ENCODE measurements at places on chromosomes 1 and 21.

GRCh38 chr1:9714257-9714718 is 62.8 kb downstream of the PIK3CD start:
- no peak overlapping the region for H3K4me3 ChIP-seq
- H3K27me3 ChIP-seq = no peaks in the 10 kb centered on the region
- DNase-seq = no peak
- H3K4me1 ChIP-seq = no peaks in the 10 kb centered on the region
- peaks cover 3% of the 10 kb centered on the region for H3K36me3 ChIP-seq

DNA sequence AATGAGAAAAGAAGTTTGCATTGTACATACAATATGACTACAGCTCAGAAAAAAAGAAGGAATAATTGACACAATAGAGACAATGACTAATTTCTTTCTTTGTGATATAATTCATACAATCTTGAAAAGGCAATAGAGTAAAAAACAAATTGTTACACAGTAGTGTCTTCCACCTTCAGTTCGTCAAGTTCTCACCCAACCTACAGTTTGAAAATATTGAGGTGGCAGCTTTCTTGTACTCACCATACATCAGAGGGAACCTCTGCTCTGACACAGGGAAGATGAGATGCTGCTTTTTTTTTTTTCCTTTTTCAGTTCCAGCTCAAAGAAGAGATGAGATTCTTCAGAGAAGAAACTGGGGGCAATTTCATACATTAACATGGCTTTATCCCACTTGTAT is 173.2 kb downstream of the ATP6V1G3 start:
- DNase-seq = no peak
- H3K4me1 ChIP-seq = peaks cover 9% of the 10 kb centered on the region
- H3K36me3 ChIP-seq = no peaks in the 10 kb centered on the region
- H3K27ac ChIP-seq = no peak overlapping the region

DNA sequence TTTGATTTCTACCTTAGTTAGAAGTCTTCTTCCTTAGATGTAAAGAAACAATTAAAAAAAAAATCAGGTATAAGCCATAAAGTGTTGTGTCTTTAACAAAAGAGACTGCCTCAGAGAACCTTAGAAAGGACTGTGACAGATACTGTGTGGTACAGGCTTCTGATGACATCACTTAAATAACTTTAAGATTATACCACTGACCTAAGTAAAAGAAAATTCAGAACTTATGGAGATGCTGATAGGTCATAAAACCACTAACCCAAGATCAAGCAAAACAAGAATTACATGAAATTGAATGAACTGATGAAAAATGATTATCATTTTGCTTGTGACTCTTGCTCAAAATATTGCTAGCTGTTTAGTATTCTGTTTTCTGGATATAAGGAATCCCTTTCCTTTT is 220.8 kb downstream of the NRIP1 start:
- H3K4me1 ChIP-seq = no peaks in the 10 kb centered on the region
- no peak overlapping the region for H3K27ac ChIP-seq
- no peak for DNase-seq
- H3K27me3 ChIP-seq = no peaks in the 10 kb centered on the region
- no peak overlapping the region for H3K4me3 ChIP-seq

DNA sequence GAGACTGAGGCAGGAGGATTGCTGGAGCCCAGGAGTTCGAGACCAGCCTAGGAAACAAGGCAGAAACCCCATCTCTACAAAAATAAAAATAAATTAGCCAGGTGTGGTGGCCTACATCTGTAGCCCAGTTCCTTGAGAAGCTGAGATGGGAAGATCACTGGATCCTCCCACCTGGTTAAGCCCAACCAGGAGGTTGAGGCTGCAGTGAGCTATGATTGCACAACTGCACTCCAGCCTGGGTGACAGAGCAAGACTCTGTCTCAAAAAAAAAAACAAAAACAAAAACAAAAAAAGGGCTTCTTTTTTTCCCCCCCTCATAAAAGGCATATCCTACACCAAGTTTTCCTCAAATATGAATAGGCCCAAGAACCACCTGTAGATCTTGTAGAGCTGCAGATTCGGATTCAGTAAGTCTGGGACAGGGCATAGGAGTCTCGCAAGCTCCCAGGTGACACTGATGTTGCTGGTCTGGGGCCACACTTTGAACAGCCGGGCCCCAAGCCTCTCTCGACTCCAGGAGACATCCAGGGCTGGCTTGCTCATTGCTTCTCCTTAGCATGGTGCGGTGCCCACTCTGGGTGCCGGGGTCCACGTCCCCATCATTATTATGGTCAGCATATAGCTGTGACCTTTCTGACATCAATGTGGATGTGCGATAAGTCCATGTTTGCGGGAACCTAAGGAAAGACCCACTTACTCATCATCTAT is 22.1 kb upstream of the UMODL1 start:
- no peak for DNase-seq
- no peak overlapping the region for H3K4me3 ChIP-seq
- H3K36me3 ChIP-seq = no peaks in the 10 kb centered on the region
- no peak overlapping the region for H3K27ac ChIP-seq
- H3K4me1 ChIP-seq = no peaks in the 10 kb centered on the region

DNA sequence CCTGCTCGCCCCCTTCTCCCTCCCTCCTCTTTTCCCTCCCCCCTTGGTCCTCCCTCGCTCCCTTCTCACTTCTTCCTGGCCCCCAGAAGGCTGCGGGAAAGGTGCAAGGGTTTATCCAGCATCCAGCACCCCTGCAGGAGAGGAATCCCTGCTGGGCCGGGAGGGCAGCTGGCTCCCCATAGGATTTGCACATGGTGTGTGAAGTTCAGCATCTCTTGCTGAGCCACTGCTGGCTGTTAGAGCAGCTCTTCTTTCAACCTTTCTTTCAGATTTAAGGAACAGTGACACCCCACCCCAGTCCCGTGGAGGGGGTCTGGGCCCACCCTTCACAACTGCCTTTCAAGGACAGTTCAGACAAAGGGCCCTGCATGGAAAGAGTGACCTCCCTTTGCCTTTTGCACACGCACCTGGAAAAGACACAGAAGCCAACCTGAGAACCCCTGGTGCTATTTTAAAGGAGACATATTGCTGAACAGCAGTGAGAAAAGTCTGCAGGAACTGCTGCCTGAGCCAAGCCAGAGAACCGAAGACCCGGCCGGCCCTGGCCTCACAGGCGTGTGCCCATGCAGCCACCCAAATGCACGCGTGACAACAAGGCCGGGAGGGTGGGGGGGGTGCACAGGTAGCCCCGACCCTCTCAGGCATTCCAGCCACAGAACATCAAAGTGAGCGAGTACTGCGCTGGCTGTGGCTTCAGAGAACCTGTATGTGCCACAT is 66.6 kb downstream of the SLC37A1 start:
- H3K4me3 ChIP-seq = no peak overlapping the region
- H3K27me3 ChIP-seq = no peaks in the 10 kb centered on the region
- no peak for DNase-seq
- H3K36me3 ChIP-seq = no peaks in the 10 kb centered on the region

- H3K4me3 ChIP-seq = no peak overlapping the region
- DNase-seq = no peak
- no peak overlapping the region for H3K27ac ChIP-seq
- H3K4me1 ChIP-seq = no peaks in the 10 kb centered on the region
- H3K27me3 ChIP-seq = peaks cover 19% of the 10 kb centered on the region
These were observed 16.1 kb upstream of the SLC5A9 start for GRCh38 chr1:48206371-48206770.

GRCh38 chr1:44670751-44671640 is 3.3 kb downstream of the TMEM53 start:
- H3K36me3 ChIP-seq = peaks cover 17% of the 10 kb centered on the region
- DNase-seq = no peak
- H3K27me3 ChIP-seq = no peaks in the 10 kb centered on the region
- no peaks in the 10 kb centered on the region for H3K4me1 ChIP-seq

DNA sequence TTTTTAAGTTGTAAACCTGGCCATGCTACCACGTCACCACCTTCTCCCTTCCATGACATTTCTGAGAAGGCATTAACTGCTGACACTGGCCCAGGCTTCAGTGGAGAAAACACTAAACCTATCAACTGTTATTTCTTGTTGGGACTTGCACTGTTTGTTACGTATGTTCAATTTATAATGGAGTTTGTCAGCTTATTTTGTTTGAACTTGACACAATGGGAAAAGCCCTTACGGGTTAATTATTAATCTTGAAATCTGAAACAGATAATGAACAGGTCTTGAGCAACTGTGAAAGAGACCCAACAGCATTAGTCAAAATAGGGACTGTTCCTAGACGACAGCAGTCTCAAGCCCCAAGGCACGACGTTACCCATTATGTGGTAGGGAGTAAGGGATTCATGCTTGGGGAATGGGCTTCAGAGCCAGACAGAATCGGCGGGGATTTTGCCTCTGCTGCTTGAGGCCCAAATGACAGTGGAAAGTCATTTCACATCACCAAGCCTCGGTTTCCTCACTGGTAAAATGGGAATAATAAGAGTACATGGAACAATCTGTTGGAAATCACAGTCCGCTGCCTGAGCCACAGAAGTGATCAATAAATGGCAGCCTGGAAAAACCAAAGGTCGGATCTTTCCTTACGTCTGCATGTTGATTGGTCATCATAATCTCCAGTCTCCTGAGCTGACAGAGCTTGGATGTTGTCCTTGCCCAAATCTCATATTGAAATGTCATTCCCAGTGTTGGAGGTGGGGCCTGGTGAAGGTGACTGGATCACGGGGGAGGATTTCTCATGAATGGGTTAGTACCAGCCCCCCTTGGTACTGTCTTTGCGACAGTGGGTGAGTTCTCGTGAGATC is 44.5 kb downstream of the TIAM1 start:
- H3K27me3 ChIP-seq = no peaks in the 10 kb centered on the region
- DNase-seq = no peak
- peak overlapping the region; percentile 2 for H3K4me3 ChIP-seq
- H3K4me1 ChIP-seq = peaks cover 22% of the 10 kb centered on the region
- H3K36me3 ChIP-seq = no peaks in the 10 kb centered on the region
- no peak overlapping the region for H3K27ac ChIP-seq

DNA sequence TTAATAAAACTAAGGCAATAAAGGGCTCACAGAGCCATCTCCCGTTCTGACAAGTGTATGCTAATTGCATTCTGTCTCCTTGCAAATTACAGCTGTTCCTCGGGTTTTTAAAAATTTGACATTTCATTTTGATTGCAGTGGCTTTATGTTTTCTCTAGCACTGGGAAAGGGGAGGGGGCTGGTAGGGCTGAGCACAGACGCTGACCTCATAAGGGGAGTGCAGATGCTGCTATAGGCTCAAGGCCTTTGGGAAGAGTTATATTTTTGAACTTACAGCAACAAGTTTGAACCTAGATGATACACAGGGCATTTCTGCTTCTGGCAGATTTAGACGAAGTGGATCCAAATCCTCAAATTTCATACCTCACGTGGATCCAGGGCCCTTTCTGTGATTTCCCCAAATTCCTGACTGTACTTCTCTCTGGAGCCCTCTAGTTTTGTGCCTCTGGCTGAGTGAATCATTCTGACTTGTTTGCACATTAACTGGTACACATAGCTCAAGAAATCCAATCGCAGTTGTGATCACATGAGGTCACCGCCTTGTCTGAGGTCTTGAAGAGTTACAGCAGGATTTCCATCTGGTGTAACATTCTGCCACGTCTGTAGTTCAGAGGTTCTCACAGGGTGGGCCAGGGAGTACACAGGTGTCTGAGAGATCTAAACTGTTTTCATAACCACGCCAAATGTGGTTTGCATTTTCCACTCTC is 230.3 kb downstream of the C1orf94 start:
- H3K27ac ChIP-seq = no peak overlapping the region
- H3K4me1 ChIP-seq = no peaks in the 10 kb centered on the region
- H3K27me3 ChIP-seq = peaks cover 22% of the 10 kb centered on the region
- no peak overlapping the region for H3K4me3 ChIP-seq
- DNase-seq = no peak

GRCh38 chr1:206708058-206708457 is 23.4 kb downstream of the MAPKAPK2 start:
- peaks cover 79% of the 10 kb centered on the region for H3K4me1 ChIP-seq

DNA sequence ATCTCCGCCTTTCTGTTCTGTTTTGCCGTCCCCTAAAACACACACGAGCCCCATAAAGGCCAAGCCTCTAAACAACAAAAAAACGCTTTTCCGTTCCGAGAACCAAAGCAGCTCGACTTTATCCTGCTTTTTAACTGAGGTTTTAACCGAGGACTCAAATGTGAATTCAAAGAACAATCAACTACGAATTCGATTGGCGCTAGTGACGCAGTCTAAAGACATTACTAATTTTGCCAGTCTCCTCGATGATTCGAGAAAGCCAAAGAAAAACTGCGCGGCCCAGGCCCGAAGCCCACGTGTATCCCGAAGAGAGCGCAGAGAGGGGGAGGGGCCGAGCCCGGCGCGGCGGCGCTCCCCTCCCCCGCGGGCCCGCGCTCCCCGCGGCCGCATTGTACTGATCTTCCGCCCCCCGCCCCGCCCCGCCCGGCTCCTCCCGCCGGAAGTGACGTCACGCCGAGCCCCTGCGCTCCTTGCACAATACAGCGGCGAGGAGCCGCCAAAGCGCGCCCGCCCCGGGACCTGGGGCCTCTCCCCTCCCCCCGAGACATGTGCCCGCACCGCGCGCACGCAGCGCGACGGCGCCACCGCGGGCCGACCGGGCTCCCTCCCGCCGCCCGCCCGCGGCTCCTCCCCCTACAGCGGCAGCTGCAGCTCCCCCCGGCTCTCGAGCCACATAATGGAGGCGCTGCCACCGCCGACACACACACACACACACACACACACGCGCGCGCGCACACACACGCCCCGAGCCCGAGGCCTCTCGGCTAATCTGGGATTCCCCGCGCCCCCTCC is 1.4 kb downstream of the HNRNPU start:
- peaks cover 36% of the 10 kb centered on the region for H3K4me1 ChIP-seq
- peak; percentile 98 for DNase-seq
- H3K27me3 ChIP-seq = no peaks in the 10 kb centered on the region

- DNase-seq = no peak
- H3K36me3 ChIP-seq = no peaks in the 10 kb centered on the region
- no peak overlapping the region for H3K4me3 ChIP-seq
- H3K4me1 ChIP-seq = no peaks in the 10 kb centered on the region
These were observed 65.3 kb downstream of the TENT5C start for GRCh38 chr1:117670976-117671780.

- H3K27ac ChIP-seq = peak overlapping the region; percentile 44
- no peak for DNase-seq
- H3K4me3 ChIP-seq = no peak overlapping the region
- H3K4me1 ChIP-seq = no peaks in the 10 kb centered on the region
These were observed 10.4 kb downstream of the CAMTA1 start for GRCh38 chr1:6795661-6796060.

DNA sequence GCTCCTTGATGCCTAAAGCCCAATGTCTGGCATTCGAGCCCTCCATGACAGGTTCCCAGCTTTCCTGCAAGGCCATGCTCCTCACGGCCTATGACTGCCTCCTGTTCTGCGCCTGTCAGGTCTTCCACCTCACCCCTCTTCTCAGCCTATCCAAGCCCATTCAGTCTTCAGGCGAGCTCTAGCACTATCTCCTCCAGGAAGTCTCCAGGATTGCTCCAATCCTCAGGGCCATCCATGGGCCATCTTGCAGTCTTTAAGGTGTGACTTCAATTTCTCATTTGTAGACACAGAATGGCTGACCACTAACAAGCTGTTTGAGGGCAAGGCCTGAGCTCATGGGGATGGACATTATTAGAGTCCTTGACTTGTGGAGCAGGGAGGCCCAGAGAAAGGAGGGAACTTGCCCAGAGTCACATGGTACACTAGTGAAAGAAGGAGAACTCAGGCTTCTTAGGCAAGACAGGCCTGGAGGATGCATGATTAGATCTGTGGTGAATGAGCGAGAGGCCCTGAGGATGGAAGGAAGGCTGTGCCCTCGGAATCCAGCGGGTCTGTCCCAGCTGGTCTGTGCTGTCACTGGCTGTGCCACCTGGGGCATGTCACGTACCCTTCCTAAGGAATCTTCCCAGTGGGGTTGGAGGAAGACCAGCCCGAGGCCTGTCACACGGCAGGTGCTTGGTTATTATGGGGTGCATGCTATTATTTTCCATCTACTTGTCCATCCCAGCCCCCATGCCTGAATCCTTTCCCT is 1.2 kb upstream of the ACOT11 start:
- H3K4me1 ChIP-seq = peaks cover 17% of the 10 kb centered on the region
- H3K4me3 ChIP-seq = no peak overlapping the region
- H3K27ac ChIP-seq = no peak overlapping the region
- H3K36me3 ChIP-seq = peaks cover 14% of the 10 kb centered on the region
- DNase-seq = no peak

All from Calu3 (cell line).